NCI-H2171 treated with DMSO at 0.1 percent for 48 hours (cell line): ENCODE measurements at places on chromosomes 1 and 21.
A peak's percentile ranks its signal among the peaks of the same experiment; 100 is the strongest.

- DNase-seq, result no peak
These were observed 3.7 kb downstream of the RSBN1 start for GRCh38 chr1:113808450-113809195.

GRCh38 chr1:235139315-235139714 lies 10.7 kb upstream of the TOMM20 start:
- DNase-seq, result no peak

- no peak for DNase-seq
These were observed 42.0 kb downstream of the STUM start for GRCh38 chr1:226590614-226591013.

DNA sequence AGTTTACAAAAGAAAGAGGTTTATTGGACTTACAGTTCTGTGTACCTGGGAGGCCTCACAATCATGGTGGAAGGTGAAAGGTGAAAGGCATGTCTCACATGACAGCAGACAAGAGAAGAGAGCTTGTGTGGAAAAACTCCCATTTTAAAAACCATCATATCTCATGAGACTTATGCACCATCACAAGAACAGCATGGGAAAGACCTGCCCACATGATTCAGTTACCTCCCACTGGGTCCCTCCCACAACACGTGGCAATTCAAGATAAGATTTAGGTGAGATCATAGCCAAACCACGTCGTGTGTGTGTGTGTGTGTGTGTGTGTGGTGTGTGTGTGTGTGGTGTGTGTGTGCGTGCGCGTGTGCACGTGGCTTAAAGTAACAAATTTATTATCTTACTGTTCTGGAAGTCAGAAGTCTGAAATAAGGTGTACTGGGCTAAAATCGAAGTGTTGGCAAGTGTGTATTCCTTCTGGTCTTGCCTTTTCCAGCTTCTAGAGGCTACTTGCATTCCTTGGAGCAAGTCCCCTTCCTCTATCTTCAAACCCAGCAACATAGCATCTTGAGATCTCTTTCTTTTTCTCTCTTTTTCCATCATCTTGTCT lies 48.1 kb upstream of the MPC2 start:
- DNase-seq, result no peak

- no peak for DNase-seq
These were observed 137.9 kb upstream of the JUN start for GRCh38 chr1:58921751-58922150.

- DNase-seq, result no peak
These were observed 203.0 kb downstream of the TOMM20 start for GRCh38 chr1:234925440-234926263.

- no peak for DNase-seq
These were observed 97.7 kb downstream of the RYR2 start for GRCh38 chr1:237139732-237140131.

DNA sequence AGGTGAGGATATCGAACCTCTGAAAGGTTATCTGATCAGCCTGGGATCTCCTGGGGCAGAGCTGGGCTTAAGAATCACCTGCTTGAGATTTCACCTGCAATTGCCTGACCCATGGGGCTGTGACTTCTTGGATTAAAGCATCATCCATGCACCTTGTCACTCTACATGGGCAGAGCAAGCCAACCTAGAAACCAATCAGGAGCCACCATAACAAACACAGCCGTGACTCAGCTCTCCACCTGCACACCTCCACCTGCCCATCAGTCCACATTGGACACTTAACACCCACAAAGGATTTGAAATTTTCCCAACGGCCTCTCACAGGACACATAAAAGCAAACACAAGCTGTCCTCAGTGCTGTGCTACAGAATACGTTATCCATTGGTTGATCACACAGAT lies 35.1 kb upstream of the ETS2 start:
- no peak for DNase-seq

DNA sequence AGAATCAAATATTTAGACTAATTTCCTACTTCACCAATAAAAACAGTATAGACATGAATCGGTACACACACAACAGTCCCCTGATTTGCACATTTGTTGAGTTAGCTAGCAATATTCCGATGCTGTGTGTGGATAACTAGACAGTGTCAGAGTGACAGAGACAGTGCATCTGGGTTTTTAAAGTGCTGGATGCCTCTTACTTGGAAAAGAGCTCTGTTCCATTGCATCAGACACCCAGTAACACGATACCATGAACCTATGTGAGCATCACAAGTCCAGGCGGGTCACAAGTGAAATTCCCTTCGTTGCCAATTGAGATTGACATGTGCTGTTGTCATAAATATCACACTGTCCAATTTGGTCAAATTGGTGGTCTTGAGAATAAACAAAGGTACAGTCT lies 82.0 kb upstream of the ESRRG start:
- DNase-seq, result peak; percentile 92

GRCh38 chr1:147496571-147497210 lies 44.6 kb upstream of the BCL9 start:
- no peak for DNase-seq

- no peak for DNase-seq
These were observed 29.9 kb upstream of the SLC44A3 start for GRCh38 chr1:94790246-94790645.

- DNase-seq, result no peak
These were observed 109.5 kb downstream of the KCNK1 start for GRCh38 chr1:233723387-233723786.

DNA sequence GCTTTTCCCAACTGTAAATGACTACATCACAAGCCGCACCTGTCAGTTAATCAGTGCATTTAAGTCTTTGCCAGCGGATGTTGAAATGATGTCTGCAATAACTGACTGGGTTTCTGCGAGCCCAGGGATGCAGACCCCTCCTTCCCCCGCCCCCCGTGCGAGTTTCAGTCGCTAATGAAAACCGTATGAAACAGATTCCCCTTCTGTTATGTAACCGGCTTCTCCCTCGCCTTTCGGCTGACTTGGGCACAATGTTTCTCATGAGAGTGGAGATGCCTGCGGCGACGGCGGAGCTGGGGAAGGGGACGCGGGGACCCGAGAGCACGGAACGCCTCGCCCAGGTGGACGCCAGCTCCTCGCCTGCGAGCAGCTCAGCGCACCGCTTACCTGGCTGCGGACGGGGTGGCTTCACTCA lies 753 bp downstream of the KCNJ6 start:
- DNase-seq, result peak; percentile 79

DNA sequence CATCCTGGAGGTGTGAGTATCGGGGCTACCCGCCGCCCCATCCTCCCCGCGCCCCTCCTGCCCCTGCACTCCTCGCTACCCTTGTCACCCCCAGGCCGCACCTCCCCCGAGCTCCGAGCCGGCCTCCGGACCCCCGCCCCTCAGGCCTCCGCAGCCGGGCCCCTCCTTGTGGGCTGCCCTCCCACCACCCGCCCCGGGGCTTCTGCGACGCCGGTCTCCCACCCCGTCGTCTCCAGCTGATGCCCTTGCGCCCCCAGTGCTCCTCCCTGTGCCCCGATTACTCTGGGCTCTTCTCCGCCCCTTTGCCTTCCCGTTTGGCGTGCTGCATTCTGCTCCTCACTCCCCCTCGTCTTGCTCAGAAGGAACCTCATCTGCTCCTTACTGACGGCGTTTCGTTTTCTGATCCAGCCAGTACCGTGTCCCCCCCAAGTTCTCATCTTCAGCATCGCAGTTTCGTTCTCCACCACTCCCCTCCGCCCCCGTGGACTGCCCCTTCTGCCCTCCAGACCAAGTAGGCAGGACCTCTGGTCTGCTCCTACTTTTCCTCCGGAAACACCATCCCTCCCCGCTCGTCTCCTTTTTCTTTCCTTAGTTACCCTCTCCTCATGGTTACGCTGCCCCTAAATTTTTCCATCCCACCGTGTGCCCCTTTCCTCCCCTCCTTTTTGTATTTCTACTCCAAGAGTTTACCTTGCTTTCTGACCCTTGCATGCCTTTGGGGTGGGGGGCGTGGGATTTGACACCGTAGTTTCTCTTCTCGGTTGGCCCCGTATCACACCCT lies 841 bp downstream of the SNX27 start:
- DNase-seq, result peak; percentile 34

DNA sequence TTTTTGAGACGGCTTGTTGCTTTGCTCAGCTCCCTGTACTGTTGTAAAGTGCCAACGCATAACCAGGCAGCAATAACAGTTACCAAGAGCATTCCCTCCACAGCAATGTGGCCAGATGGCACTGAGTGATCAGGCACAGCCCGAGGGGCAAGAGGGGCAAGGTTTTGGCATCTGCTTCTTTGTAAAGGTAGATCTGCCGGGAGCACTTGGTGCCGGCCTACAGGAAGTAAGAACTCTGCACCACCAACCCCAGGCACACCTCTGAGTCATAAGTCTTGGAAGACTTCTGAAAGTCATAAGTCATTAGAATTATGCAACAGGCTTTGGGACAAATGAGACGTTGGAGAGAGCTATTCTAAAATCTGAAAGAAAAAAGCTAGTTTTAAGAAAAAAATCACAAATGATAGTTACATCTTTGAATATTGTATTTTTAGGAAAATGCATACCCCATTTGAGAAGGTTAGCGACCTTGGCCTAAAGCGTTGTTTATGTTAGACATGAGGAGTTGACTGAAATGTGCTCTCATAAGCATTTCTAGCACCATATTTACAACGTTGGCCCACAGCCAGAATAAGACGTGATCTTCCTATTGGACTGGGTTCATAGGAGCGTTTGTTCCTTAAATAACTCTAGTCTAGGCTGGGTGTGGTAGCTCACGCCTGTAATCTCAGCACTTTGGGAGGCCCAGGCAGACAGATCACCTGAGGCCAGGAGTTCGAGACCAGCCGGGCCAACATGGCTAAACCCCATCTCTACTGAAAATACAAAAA lies 37.7 kb upstream of the MAP10 start:
- peak; percentile 76 for DNase-seq

GRCh38 chr1:39322431-39322830 lies 117.9 kb downstream of the MACF1 start:
- DNase-seq, result no peak

DNA sequence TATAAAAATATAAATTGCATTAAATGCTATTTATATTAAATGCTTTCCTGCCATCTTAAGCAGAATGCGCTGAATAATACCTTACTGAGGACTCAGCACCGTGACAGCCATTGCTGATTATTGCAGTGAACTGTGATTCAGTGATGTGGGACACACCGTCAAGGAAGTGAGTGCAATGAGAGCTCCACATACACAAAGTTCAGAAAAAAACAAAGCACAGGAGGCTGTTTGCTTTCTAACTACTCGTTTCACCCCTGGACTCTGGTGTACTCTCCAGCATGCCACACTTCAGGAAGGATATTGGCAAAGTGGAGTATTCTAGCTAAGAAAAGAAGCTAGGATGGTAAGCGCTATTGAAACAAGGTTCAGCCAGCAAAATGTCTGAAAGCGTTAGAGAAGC lies 57.4 kb upstream of the CXADR start:
- DNase-seq, result no peak

GRCh38 chr1:5660141-5660935 lies 331.9 kb downstream of the NPHP4 start:
- DNase-seq, result no peak

- DNase-seq, result no peak
These were observed 1266.9 kb upstream of the ADGRL2 start for GRCh38 chr1:80533775-80534334.

- no peak for DNase-seq
These were observed 1.8 kb upstream of the COA6 start for GRCh38 chr1:234371414-234371813.

DNA sequence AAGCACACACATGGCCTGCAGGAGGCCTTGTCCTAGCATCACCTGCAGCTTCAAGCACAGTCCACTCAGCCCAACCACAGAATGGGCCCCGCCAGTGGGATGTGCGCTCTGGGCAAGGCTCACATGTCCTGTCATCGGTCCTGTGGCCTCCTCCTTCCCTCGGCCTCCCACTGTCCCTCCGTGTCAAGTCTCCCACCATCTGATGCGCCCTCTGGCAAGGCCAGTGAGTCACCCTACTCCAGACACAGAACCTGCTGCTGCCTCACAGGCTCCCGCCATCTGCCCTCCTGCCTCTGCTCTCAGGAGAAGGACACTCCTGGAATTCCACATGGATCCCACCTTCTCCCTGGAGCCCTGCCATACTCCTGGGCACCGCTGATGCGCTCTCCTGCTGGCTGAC lies 14.2 kb downstream of the KCNAB2 start:
- peak; percentile 17 for DNase-seq

DNA sequence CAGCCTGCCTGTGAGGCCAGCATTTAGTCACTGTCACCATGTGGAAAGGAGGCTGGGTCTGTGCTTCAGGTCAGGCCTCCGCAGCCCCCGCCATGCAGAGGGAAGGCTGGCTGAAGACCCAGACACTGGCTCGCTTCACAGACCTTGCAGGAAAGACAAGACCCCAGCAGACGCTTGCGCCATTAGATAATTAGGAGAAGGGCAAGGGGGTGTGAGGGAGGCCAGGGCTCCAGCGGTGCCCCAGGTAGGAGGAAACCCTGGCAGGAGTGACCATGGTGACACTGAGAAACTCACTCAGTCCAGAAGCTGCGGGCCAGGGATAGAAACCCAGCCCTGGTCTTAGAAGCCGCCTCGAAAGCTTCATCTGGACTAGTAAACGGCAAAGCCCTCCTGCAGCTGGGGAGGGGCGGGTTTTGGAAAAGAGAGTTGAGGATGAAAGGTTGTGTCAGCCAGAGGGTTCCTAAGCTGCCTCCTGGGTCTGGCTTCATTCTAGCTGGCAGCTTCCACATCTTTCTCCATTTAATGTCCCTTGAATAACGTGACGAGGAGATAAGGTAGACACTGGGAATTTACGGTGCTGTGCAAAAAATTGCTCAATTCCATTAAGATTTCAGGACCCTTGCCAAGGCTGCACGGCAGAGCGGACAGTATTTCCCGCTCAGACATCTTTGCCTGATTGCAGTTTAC lies 294.1 kb upstream of the VAMP3 start:
- no peak for DNase-seq

DNA sequence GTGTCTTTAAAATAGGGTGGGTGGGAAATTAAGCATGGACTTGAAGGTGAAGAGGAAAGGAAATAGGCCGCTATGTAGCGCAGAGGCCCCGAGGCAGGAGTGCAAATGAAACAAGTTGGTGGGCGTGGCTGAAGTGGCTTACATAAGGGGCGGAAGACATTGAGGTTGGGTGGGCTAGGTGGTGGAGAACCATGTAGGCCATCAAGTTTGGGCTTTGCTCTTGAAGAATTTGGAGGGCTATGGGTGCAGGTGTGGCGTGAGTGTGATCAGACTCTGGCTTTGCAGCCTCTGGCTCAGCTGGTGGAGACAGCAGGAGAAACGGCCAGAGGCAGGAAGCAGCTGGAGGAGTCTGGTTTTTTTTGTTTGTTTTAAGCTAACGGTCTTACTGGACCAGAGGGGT lies 6.7 kb downstream of the SLFNL1 start:
- no peak for DNase-seq
